ENCODE measurements at places on chromosomes 12 and 14.

DNA sequence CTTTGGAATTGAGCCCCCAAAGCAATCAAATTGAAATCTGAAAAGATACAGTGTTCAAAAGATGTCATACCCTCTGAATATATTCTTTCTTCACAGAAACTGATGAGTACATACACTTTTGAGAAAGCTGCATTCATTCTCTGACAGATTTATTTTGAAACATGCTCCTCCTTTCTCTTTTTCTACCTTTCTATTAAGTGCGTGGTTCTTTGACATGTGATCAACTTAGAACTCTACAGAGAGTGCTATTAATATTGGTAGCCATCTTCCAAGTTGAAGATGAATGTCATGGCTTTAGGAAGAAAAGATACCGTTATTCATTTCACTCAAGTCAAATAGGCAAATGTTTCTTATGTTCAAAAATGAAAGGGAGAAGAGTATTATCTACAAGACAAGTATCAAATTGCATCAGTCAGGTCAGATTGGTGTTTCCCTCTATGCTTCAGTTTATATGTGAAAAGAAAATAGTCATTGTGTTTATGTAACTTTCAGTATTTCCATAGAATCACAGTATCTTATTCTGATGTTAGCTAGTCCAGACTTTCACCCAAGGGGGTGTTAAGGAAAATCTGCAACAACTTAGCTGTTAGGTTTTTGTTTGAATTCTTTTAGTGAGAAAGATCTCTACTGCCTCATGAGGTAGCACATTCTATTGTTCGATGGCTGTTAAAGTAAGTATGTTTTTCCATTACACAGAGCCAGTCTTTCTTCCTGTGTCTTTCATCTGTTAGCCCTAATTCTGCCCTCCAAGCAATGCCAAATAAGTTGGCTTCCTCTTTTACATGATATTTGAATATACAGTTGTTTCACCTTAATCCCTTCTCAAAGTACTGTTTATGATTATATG is 55.4 kb upstream of the GARIN2 start:
- no peak for DNase-seq

- peak; percentile 84 for DNase-seq
Measured at GRCh38 chr12:95551305-95551704, at the start of gene USP44. USP44 (minus strand) TSS chr12:95551476; CDS start chr12:95534256, 17,220 bp downstream.

GRCh38 chr12:42213954-42214426 is 24.1 kb downstream of the YAF2 start:
- DNase-seq: no peak

GRCh38 chr12:9719790-9720189 is 13.1 kb downstream of the CLECL1 start:
- no peak for DNase-seq

DNA sequence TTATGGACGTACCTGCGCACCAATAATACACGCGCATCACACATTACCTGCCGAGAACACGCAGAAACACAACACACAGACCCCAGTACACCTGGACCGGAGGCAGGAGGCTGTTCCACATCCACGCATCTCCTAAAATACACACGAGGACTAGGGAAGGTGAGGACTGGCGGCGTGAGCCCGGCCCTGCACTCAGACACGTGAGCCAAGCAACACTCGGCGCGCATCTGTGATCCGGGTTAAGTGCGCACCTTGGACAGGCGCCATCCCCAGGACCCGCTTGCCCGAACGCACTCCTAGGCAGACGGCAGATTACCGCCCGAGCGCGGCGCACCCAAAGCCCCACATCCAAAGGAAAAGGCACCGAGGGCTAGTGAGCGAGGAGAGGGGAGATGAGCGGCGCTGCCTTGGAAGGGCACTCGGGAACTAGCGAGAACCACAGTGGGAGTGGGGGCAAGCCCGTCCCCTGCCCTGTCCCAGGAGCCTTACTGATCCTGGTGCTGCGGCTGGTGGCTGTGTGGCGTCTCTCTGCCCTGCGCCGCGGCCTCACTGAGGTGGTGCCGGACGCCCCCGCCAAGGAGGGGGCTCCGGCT is 417 bp downstream of the GLS2 start:
- no peak for DNase-seq

GRCh38 chr12:57865084-57865751 is 18.7 kb upstream of the CTDSP2 start:
- no peak for DNase-seq

DNA sequence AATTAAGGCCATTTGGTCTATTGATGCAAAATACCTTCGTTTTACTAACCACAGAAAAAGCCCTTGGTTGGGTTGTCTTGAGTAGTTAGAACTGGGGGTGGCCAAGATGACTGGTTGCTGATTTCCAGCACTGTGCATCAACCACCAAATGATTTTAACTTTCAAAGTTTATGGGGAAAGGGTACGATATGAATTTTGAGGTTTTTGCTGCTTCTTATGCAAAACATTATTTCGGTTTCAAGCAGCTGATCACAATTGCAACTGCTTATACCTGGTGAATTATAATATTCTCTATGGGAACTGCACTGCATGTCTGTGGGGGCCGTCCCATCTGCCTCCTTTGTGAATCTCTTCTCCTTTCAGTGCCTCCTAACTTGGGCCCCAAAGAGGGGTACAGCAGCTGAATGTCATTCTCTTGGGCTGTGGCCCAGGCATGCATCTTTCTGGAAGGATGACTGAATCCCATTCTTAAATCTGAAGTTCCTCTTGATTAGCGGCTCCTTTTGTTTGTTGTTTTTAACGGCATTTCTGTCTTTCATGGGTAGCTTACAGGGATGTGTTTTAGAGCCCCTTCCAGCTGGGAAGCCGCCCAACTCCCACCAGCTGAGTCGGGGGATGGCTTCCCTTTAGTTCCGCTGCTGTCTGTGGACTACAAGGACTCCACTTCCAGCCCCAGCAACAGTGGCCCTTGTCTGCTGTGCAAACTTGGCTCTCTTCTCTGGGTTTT is 479.8 kb downstream of the ZFP36L1 start:
- DNase-seq: no peak

DNA sequence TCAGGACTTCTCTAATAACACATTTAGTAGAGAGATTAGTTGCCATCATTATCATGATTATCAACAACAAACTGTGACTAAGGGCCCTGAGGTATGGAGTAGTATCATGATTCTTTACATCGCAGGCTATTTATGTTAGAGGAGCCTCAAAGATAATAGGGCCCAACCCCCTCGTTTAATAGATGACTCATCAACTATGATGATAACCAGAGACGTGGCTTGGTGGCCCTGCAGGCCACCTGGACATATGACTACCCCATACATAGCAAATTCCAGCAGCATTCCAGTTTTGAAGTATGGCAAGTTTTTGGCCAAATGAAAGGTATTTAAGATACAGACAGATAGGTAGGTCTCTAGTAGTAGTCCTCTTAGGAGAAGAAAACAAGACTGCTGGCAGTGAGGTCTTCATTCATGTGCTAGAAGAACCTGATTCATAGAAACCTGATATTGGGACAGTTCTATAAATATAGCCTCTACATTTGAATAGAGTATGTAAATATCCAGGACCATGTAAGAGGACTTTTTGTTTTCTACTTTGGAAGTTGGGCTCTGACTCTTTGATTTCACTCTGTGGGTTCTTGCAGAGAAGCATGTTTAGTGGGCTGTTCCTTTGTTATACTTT is 5.6 kb downstream of the RIC8B start:
- no peak for DNase-seq

DNA sequence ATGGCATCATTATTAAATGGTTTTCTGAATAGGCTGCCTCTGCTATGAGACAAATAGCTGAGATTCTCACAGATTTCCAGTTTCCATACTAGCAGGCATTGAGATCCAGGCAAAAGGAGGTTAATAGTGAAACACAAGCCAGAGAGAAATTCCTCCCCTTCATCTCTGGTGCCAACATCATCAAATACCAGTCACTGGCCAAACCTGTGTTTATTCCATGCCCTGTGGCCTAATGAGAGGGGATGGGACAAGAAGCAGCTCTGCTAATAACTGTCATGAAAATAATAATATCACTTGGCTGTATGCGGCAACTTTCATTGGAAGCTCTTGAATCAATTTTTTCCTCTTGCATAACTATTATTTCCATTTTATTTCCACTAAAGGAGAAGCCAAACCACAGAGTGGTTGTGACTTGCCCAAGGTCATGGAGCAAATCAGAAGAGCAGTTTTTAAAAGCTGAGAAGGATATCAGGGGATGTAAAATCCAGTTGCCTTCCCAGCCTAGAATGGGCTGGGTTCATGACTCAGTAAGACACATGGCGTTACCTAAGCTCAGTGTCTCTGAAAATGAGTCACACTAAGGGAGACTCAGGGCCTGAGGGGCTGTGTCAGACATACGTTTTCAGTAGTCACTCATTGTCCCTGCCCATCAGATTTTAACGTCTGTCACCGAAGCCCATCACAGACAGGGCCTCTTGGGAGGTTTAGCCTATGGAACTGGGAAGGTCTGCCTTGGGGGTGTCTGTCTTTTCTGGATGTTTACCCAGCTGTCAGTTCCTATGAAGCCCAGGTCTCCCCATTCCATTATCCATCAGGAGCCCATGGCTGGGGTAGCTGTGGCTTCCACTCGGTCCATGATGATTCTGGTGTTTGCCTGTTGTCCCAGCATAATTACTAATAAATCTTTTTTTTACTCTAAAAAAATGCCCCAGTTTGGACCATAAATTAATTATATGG is 208.8 kb upstream of the EEA1 start:
- DNase-seq: no peak

DNA sequence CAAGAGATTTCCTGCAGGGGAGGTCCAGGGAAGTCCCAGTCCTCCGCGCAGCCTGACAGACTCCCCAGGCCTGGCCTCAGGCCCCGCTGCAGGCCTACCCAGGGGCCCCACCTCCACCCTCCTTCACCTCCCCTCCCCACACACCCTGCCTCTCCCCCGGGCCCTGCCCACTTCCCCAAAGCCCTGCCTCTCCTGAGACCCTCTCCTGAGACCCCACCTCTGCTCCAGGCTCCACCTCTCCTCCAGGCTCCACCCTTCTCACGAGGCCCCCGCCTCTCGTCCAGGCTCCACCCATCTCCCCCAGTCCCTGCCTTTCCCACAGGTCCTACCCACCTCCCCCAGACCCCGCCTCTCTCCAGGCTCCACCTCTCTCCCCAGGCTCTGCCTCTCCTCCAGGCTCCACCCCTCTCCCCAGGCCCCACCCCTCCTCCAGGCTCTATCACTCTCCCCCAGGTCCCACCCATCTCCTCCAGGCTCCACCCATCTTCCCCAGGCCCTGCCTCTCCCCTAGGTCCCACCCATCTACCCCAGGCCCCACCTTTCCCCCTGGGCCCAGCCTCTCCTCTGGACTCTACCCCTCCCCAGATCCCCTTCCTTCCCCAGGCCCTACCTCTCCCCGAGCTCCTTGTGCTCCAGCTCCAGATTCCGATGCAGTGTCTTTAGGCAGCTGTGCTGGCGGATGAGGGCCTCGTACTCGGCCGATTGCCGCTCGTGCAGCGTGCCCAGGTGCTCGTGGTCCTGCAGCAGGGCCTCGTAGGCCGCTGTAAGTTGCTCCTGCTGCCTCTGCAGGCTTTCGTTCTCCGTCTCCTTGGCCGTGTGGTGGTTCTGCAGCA is 58.8 kb upstream of the GPR68 start:
- peak; percentile 88 for DNase-seq

DNA sequence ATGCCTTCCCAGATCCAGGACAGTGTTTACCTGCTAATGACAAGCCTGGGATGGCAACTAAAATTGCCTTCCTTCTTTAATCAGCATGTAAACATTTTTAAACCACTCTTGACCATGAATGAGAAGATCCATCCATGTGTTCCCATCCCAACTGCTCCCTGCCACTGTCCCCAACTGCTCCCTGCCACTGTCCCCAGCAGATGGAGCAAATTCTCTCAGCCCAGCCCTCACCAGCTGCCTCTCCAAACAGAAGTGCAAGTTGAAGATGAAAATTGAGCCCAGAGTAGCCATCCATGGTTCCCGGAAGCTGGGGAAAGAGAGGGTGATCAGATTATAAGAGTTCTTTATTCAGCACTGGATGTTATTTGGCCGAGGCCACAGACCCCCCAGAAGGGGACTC is 133.1 kb downstream of the SLC15A4 start:
- DNase-seq: no peak

GRCh38 chr12:53328043-53328435 is 6.6 kb upstream of the AAAS start:
- no peak for DNase-seq

DNA sequence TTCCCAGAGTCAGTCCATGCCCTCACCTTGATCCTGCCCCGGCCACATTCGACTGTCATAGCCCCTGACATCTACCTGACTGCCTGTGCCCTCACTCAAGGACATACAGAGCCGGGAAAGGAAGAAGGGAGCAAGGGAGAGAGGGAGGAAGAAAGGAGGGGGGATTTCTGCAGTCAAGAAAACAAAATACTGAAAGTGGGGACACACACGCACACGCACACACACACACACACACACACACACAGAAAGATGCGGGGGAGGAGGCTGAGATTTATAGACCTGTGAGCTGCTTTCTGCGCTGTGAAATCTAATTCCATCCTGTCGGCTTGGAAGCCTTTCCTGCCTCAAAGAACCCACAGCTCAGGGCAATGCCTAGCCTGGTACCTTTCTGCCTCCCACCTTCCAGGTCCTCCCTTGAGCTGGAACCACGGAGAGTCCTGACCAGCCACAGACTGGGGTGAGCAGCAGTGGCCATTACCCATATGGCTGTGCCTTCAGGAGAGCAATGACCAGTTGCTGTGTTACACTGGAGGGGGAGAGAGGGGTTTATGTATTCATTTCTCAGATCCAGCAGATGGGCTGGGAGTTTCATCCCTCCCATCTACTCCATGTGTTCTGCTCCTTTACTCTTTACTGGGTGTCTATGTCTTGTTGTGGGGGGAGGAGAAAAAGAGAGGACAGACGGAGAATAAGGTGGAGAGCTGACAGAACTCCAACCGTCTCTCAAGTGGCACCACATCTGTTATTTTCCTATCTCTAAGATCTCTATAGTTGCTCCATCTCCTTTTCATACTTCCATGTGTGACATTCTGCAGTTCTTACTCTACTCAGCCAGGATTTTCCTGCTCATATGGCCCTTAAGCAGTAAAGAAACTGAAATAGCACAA is 12.9 kb downstream of the C14orf93 start:
- no peak for DNase-seq

DNA sequence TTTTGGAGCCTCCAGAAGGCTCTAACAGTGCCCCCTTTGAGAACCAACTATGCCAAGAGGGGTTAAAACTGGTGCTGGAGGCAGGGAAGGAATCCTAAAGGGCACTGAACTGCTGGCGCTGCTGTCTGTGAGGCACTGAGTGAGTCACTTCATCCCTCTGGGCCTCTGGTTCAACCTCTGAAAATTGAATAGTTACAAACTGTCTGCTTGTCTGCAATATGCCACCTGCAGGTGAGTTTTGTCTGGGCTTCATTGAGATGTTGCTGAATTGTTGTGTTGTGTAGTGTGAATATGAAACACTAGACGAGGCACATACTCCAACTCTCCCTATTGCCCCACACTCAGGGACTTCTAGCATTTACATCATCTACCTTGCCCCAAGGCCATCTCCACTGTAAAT is 68.0 kb downstream of the GRIN2B start:
- DNase-seq: no peak

Data from iPS DF 19.7 (cell line).